ENCODE measurements at places on chromosomes 1 and 21.
A peak's percentile ranks its signal among the peaks of the same experiment; 100 is the strongest.

DNA sequence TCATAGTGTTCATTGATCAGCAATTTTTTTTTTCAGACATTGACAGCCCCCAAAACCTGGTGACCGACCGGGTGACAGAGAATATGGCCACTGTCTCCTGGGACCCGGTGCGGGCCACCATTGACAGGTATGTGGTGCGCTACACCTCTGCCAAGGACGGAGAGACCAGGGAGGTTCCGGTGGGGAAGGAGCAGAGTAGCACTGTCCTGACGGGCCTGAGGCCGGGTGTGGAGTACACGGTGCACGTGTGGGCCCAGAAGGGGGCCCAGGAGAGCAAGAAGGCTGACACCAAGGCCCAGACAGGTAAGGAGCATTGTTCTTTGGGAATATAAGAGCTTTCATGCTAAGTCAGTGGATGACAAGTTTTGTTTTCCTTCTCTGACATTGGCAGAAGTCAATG is 49.3 kb downstream of the TNN start:
- no peaks in the 10 kb centered on the region for H3K27me3 ChIP-seq
- DNase-seq = no peak
- no peak overlapping the region for H3K4me3 ChIP-seq
- H3K4me1 ChIP-seq = no peaks in the 10 kb centered on the region

DNA sequence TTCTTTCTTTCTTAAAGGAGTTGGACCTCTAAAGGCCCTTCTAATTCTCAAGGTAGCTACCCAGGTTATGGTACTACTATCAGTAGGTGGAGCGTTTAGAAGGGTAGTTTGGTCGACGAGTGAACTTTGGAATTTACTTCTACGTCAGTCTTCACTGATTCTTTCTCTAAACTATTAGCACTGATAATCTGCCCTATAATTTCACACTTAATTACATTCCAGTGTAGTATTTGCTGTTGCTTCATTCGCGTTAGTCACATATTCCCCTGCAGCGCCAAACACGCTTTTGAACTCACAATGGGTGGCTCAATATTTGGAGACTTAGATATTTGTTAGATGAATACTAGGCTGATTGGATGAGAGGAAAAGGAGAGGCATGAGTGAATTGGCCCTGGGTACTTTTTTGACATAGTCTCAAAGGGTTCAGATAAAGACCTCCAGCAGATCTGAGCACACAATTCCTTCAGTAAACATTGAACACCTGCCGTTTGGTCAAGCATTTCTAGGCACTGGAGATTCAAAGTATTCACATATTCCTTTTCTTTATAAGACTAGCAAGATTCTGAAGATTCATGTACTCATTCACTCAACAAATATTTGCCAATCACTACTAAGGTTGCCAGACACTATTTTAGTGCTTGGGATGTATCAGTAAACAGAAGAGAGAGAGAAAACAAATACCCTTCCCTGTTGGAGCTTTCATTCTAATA is 929 bp upstream of the FOXJ3 start:
- H3K4me3 ChIP-seq = peak overlapping the region; percentile 94
- peak overlapping the region; percentile 78 for H3K27ac ChIP-seq
- H3K36me3 ChIP-seq = no peaks in the 10 kb centered on the region
- no peak for DNase-seq

- DNase-seq = no peak
- H3K27me3 ChIP-seq = peaks cover 12% of the 10 kb centered on the region
- H3K4me1 ChIP-seq = peaks cover 18% of the 10 kb centered on the region
- no peak overlapping the region for H3K27ac ChIP-seq
- no peak overlapping the region for H3K4me3 ChIP-seq
- no peaks in the 10 kb centered on the region for H3K36me3 ChIP-seq
Observed at GRCh38 chr1:21511579-21512522, 2.6 kb downstream of the ALPL start.

GRCh38 chr1:80450711-80451110 is 1350.0 kb upstream of the ADGRL2 start:
- no peaks in the 10 kb centered on the region for H3K4me1 ChIP-seq
- no peaks in the 10 kb centered on the region for H3K36me3 ChIP-seq
- H3K27me3 ChIP-seq = no peaks in the 10 kb centered on the region
- H3K27ac ChIP-seq = no peak overlapping the region
- no peak overlapping the region for H3K4me3 ChIP-seq

- H3K4me1 ChIP-seq = peaks cover 22% of the 10 kb centered on the region
- peaks cover 7% of the 10 kb centered on the region for H3K36me3 ChIP-seq
- no peaks in the 10 kb centered on the region for H3K27me3 ChIP-seq
- DNase-seq = no peak
Observed at GRCh38 chr1:247336390-247336789, 4.7 kb upstream of the ZNF496 start.

DNA sequence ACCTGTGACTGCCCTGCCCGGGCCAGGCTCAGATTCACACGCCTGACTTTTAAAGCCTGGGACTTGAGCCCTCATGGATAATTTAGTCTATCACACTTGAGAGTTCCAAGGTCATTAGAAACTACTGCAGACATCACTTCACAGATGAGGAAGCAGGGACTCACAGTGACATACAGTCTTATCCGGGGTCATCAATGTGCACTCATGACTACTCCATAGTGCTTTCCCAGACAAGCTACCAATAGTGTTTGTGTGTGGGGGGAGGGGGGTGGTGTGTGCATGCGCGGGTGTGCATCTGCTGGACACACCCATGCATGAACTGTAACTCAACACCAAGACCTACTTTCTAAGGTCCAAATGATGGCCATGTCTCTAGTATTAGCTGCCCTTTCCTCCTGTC is 16.1 kb upstream of the SLC5A9 start:
- no peak overlapping the region for H3K4me3 ChIP-seq
- H3K4me1 ChIP-seq = peaks cover 5% of the 10 kb centered on the region
- no peak overlapping the region for H3K27ac ChIP-seq
- no peaks in the 10 kb centered on the region for H3K36me3 ChIP-seq
- no peak for DNase-seq

DNA sequence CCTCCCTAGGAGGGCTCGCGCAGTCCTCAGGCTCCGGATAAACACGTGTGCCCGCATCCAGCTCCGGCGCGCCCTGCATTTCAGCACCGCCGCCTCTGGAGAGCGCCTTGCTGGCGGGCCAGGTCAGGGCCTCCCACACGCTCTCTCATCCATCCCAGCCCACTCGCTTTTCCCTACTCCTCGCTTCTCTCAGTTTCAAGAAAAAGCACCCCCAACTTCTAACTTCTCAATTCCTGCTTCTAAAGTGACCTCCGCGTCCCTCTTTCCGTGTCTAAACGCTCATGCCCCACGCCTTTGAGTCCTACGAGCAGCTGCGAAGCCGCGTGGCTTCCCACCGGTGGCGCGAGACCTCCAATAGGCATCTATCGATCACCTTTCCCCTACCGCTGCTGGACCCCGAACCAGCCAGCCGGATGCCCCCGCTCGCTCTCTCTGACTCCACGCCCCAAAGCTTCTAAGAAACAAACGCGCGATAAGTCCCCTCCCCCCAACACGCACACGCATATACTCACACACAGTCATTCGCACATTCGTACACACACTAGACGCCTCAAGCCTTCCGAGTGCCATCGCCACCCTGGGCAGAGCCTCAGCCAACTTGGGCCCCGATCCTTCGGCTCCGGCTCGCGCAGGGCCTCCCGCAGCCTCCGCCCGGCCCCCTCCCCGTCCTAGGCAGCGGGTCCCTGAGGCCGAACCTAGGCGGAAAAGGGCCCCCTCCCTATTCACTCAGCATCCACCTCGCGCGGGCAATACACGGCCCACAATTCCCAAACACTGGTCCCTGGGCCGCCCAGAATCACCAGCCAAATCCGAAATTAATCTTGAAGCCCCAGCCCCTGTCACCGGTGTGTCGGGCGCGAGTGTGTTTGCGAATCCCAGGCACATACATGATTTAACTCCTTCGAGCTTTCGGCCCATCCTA is 1.1 kb downstream of the NMNAT2 start:
- H3K27ac ChIP-seq = no peak overlapping the region
- H3K36me3 ChIP-seq = no peaks in the 10 kb centered on the region
- DNase-seq = peak; percentile 89
- peak overlapping the region; percentile 87 for H3K4me3 ChIP-seq

- no peaks in the 10 kb centered on the region for H3K27me3 ChIP-seq
- H3K36me3 ChIP-seq = no peaks in the 10 kb centered on the region
- H3K27ac ChIP-seq = no peak overlapping the region
- DNase-seq = no peak
- H3K4me3 ChIP-seq = no peak overlapping the region
Observed at GRCh38 chr1:91099746-91100621, 78.1 kb upstream of the ZNF644 start.

DNA sequence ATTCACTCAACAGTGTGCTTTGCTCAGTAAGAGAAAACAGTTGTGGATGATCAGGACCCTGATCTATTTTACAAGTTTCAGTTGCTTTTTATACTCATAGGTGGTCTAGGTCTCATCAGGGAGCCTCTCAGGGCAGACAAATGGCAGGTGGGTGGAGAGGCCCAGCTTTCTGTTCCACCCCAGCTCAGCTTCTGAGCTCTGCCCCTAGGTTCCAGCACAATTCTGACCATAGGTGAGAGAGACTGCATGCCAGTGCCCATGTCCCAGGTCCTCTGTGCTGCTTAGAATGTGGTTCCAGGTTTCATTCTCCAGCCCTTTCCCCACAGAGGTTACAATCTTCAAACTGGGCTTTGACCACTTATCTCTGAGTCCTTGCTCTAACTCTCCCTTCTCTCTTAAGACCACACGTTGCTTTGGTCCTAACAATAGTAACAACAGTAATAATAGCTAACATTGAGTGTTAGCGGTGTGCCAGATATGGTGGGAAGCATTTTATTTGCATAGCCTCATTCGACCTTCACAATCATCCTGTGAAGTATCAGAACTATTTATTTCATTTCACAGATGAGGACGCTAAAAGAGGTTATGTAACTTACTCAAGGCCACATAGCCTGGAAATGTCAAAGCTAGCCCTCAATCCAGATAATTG is 19.6 kb upstream of the DUSP10 start:
- H3K27me3 ChIP-seq = no peaks in the 10 kb centered on the region
- no peak overlapping the region for H3K4me3 ChIP-seq
- no peak overlapping the region for H3K27ac ChIP-seq
- H3K4me1 ChIP-seq = no peaks in the 10 kb centered on the region

GRCh38 chr21:25942135-25942534 is 207.4 kb downstream of the GABPA start:
- H3K27ac ChIP-seq = no peak overlapping the region
- no peak for DNase-seq
- H3K4me3 ChIP-seq = no peak overlapping the region
- H3K4me1 ChIP-seq = no peaks in the 10 kb centered on the region

DNA sequence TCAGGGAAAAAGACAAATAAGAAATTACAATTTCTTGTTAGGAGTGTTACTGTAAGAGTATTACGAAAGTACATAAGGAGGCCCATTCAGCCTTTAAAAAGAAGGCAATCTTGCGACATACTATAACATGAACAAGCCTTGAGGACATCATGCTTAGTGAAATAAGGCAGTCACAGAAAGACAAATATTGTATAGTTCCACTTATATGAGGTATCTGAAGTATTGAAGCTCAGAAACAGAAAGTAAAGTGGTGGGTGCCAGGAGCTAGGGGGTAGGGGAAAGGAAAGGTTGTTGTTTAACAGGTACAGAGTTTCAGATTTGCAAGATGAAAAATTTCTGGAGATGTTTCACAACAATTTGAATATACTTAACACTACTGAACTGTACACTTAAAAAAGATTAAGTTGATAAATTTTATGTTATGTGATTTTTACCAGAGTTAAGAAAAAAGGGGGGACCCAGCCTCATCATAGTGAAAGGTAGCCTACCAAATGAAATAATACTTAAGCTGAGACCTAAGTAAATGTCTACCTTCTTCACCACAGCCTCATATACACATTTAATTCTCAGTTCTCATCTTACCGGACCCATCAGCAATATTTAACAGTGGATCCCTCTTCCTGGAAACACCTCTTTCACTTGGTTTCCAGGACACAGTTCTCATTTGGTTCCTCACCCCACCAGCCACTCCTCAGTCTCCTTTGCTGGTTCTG is 19.5 kb downstream of the USP24 start:
- H3K27me3 ChIP-seq = no peaks in the 10 kb centered on the region
- no peaks in the 10 kb centered on the region for H3K4me1 ChIP-seq

DNA sequence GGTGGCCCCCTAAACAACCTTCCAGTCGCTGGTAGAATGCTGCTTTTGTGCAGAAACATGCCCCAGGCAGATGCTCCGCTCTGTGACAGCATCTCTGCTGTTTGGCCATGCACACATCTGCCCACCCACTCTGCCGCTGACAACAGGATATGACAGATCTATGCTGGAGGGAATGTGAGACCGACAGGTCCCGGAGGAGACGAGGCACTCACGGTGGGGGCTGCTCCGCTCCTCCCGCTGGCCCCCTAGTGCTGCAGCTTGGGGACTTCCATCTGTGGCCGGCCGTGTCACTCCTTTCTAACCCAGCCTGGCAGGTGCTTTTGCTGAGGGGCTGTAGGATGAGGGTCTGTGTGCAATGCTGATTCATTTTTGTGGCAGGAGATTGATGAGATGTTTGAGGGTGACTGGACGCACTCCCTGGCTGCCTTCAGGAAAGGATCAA is 49.1 kb upstream of the DMRTB1 start:
- no peak overlapping the region for H3K4me3 ChIP-seq
- DNase-seq = no peak
- no peaks in the 10 kb centered on the region for H3K4me1 ChIP-seq
- H3K27ac ChIP-seq = no peak overlapping the region
- H3K36me3 ChIP-seq = no peaks in the 10 kb centered on the region

GRCh38 chr1:151982300-151983005 is 11.2 kb downstream of the S100A10 start:
- no peak for DNase-seq
- peaks cover 3% of the 10 kb centered on the region for H3K4me1 ChIP-seq
- H3K27ac ChIP-seq = no peak overlapping the region
- no peak overlapping the region for H3K4me3 ChIP-seq

DNA sequence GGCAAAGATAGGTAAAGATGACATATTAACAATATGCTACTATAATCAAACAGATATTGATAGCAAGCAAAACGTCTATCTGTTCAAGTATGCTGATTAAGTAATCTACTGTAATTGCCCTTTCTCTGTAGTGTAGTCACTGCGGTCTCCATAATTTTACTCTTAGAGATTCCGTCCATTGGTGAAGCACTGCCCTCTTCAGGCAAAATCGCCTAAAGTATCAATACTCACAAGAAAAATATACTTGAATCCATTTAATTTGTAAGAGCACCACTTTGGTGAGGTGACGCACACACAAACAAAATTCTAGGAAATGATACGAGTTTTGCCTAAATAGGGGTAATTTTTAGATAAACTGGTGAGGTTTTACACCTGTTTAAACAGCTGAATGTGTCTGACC is 434.6 kb upstream of the CHRM3 start:
- no peaks in the 10 kb centered on the region for H3K4me1 ChIP-seq
- DNase-seq = no peak
- H3K27ac ChIP-seq = no peak overlapping the region
- no peaks in the 10 kb centered on the region for H3K36me3 ChIP-seq
- H3K4me3 ChIP-seq = no peak overlapping the region
- H3K27me3 ChIP-seq = no peaks in the 10 kb centered on the region
